Cortex of kidney (tissue), 1 donor: ENCODE measurements at places on chromosomes 2 and 18.

DNA sequence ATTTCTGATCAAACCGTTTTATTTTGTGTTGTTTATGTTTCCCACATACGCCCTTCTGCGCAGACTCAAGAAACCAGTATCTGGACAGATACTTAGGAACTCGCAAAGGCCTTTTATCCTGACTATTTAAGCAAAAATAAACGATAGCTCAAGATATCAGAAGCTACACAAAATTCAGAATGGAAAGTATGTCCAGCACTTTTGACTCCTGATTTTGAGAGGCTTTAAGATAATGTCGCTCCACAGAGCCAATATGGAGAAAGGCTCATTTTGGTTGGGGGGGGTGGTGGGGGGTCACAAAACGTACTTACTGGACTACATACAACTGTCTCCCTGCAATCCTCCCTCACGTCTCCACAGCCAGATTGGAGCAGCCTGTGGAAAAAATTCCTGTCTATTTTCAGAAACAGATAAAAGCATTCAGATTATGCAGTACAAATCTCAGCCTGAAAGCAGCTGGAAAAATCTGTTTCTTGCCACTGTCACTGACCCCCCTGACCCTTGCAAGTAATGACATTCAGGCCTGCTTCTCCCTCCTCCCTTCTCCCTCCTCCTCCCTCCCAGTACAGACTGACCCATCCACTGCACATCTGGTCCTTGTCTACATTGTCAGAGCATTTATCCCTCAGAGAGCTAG, 34.9 kb upstream of the LCLAT1 start:
- no peak for DNase-seq

- DNase-seq: no peak
Observed at GRCh38 chr18:56711708-56712445, 60.7 kb downstream of the WDR7 start.

DNA sequence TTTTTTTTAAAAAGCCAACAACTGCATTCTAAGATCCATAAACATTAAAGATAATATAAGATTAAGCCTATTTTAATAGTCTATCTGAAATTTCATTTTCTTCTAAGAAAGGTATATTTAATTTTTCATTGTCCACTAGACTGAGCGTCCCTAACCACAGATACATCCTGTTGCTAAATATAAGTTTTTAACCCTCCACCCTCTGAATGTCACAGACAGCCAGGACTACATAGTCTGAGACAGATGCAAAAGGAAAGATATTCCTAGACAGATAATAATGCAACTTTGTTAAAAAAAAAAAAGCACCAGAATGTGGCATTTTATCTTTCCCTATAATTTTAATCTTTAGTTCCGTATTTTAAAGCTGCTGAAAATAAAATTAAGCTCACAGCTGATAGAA, 114.6 kb downstream of the ZEB2 start:
- no peak for DNase-seq

DNA sequence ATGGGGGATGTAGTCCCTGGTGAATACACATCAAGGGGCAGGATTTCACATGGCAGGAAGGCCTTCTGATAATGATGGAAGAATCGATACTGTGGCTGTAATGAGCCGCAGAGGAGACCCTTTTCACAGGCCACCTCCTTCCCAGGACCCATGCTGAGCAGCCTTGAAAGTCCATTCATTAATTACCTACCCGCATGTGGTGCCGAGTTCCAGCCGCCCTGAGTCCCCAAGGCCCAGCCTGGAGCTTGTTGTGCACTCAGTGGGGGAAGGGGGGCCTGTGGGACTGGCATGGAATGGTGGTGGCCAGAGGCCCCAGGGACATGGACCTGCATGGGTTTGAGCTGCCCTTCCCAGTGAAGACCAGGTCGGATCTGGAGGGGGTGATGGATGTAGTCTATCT, 25.5 kb downstream of the ASB18 start:
- no peak for DNase-seq

GRCh38 chr2:179226961-179227259, 37.7 kb downstream of the SESTD1 start:
- no peak for DNase-seq

GRCh38 chr18:75267643-75268363, 57.2 kb downstream of the TSHZ1 start:
- DNase-seq: no peak

DNA sequence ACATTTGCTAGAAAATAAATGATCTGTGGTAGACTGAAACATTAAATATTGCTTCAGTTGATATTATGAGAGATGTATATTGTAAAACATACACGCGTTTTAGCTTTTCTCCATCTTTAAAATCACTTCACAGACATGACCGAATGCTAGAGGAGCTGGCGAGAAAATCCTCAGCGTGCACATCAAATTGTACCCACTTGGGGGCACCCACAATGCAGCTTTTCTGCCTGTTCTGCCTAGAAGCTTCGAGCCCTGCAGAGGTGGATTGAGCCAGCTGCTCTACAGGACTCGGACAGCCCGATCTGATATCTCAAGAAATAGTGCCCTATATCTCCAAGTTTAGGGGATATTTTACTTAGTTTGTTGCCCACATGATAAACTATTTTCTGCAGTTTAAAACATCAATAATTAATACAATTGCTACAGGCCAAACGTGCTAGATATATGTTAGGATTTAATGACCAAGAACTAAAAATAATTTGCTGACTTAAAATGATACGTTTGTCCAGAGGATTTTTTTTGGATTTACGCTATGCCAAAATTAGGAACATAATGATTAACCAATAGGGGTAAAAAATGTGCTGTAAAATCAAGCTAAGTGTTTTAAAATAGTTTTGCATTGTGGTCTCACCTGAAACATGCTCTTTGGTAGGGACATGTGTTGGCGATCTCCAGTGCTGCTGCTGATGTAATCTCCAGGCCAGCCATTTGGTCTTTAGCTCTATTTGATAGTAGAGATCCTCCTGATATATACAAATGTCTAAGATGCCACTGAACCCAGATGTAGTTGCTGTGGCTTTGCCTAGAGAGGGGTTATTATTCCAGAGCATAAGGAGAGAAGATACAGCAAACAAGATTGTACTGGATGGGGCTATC, 22.3 kb upstream of the ATP5MC3 start:
- DNase-seq: peak; percentile 5

DNA sequence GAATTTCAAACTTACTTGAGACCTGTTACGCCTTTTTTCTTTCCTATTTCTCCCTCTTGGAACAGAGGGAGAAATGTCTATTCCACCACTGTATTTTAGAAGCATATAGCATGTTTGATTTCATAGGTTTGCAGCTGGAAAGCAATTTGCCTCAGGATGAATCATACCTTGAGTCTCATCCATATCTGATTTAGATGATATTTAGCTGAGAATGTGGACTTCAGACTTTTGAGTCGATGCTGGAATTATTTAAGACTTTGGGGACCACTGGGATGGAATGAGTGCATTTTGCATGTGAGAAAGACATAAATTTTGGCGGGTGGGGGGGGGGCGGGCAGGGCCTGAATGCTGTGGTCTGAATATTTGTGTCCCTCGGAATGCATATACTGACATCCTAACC, 282.7 kb upstream of the STON1 start:
- no peak for DNase-seq

- no peak for DNase-seq
Observed at GRCh38 chr18:63183378-63183777, 136.2 kb downstream of the BCL2 start.

- no peak for DNase-seq
Observed at GRCh38 chr2:73444202-73444601, 58.6 kb downstream of the ALMS1 start.

- DNase-seq: no peak
Observed at GRCh38 chr2:226461981-226462380, 337.6 kb downstream of the IRS1 start.

GRCh38 chr2:134454931-134455330, 201.1 kb downstream of the MGAT5 start:
- no peak for DNase-seq

- DNase-seq: no peak
Observed at GRCh38 chr2:7835693-7836680, 845.9 kb upstream of the ID2 start.

GRCh38 chr2:149908726-149909683, 321.4 kb upstream of the MMADHC start:
- no peak for DNase-seq

- DNase-seq: no peak
Observed at GRCh38 chr2:148721991-148722777, 77.6 kb downstream of the EPC2 start.

- DNase-seq: no peak
Observed at GRCh38 chr2:196075196-196075595, 6.6 kb upstream of the DNAH7 start.

DNA sequence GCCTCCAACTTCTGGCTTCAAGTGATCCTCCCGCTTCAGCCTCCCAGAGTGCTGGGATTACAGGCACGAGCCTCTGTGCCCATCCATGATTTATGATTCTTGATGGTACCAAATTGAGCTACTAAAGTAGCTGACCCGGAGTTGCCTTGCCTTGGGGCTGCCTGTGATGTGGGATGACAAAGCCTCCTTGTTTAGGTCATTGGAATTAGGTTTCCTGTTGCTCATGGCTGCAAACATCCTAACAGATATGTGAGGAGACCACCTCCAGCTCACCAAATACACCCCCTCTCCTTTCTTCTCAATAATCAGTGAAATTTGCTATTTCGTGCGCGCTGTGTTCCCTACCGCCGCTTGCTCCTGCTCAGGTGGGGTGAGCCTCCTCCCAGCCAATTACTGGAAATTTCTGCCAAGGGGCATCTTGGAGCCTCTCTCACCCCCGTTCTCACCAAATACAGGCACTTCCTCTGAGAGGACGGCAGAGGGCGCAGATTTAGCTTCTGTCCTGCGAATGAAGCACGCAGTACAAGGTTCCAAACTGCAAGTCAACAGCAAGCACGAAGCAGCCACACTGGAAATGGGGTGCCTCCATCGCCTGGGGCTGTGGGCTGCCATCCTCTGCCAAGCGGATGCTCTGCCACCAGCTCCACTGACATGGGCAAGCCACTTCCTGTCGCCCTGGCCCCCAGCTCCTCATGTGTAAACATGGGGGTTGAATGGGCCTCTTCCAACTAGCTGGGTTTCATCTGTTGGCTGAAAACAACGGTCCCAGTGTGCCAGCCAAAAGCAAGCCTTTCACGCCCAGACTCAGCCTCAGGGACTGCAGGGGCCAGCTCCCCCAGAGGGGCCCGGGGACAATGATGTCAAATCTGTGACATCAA, 71.7 kb downstream of the NCAPH start:
- DNase-seq: no peak

DNA sequence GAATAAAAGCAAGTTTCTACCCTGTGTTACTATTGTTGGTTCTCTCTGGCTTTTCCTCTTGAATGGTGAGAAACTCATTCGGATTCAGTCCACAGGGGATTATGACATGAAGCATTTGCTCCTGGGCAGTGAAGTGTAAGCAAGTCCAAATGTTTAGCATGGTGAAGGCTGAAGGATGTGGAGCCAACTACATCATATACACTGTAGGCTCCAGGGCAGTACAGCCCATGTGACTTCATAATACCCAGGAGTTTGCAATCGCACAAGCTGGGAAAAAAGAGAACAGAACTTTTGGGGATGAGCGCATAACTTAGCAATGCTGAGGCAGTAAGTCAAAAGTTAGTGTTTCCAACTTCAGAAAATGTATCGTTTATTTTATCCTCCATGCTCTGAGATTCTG, 695.7 kb upstream of the POU3F3 start:
- no peak for DNase-seq

DNA sequence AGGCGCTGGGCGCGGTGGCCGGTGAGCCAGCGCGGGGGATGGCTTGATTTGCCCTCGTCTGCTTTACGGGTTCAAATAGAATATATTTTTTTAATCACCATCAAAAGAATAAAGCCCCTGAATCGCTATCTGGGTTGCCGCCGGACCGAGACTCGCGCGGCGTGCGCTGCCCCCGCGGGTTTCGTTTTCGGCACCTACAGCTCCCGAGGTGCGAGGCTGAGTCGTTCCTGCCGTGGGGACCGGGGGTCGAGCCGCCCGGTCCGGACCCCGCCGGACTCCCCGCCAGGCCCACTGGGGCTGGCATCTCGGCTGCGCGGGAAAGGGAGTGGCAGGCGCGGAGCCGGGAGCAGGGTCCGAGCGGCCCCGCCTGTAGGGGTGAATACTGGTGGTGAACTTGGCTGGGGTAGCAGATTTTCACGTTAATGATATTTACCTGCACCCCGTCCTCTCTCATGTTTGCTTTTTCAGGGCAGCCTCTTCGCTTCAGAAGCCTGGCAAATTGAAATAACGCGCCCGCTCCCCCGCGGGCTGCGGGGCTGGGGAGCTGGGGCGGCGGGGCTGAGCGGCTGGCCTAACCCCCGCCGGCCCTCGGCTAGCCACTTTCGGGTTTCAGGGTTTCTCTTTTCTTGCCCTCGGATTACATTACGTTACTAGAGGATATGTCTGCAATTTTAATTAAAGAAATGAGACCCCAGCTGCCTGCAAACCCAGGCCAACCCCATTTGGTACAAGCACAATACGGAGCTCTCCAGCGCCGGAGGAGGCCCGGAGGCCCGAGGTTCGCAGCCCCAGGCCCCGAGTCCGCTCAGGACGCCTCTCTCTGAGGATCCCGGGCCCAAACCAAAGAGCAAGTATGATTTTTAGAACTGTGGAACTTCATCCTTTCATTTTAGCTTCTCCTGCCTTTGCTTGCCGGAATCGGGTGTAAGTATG, 1.7 kb upstream of the CELF4 start:
- DNase-seq: no peak

- no peak for DNase-seq
Observed at GRCh38 chr2:221529177-221529942, 42.7 kb downstream of the EPHA4 start.

DNA sequence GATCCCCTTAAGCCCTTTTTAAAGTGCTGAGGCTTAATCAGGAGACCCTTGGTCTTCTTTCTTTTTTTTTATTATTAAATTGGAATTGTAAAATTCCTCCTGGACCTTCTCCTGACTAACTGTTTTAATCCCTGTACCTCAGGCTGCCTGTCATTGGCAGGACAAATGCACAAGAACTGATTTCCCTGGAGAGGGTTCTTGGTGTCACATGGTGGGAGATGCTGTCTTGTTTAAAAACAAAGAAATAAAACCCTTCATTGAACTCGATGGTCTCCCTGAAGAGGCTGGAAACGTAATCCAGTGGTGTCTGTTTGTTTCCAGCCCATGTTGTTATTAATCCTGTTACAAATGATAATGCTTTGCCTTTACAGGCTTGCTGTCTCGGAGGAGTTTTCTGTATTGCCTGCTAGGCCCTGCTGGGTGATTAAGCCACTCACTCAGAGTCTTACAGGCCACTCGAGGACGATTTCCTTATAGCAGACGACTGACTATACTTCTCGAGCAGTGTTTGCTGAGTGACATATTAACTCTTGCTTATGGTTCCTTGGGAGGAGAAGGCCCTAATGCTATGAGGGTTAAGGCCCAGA, 100.5 kb upstream of the MGAT5 start:
- DNase-seq: no peak

DNA sequence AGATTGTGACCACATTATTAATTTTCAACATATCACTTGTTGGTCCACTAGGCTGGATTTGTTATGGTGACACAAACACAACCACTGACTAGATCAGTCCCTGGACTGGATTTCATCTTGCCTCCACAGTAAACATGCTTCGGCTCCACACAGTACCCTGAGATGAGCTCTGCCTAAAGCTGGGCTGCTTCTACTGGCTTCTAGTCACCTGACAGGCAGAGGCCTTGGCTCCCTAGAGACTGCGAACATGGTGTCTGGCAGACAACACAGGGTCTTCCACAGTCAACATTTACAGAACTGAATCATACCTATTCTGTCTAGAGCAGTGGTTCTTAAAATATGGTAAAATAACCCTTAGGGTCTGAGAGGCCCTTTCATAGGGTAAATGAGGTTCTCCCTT, 69.2 kb downstream of the RIT2 start:
- no peak for DNase-seq

GRCh38 chr2:28449488-28450395, 46.1 kb upstream of the PLB1 start:
- DNase-seq: no peak
